Stimulated activated CD8-positive, alpha-beta memory T cell treated with anti-CD3 and anti-CD28 coated beads, Interleukin-7, amount 100 ng/mL, for 1 hour (primary cell): ENCODE measurements at places on chromosomes 1 and 21.

DNA sequence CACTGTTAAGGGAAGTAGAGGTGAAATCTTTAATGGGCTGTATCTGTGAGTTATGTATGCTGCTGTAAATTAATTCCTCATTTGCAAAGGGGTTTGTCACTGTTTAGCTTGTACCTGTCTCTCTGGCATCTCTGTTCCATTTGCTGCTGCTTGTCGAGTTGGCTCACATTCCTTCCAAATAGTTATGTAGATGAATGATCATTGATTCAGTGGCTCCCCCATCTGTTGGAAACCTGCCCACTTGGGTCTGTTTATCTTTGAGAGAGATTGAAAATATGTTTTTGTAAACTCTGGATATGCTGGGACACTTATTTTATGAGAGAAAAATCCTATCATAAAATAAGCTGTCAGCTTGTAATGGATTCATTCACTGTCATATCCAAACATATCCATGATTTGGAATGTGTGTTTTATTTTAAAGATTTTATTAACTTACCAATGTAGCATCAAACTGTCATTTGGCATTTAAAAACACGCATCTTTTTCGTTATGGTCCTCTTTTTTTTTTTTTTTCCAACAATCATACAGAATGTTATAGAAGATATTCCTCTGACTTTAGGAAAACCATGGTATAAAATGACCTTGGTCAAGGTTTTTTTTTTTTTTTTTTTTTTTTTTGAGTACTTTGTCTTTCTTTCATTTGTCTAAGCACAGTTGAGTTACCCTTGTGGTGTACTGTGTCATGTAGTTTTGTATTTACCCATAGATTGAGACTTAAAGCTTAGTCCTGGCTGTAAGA is 3.5 kb downstream of the RYR2 start:
- DNase-seq: no peak

DNA sequence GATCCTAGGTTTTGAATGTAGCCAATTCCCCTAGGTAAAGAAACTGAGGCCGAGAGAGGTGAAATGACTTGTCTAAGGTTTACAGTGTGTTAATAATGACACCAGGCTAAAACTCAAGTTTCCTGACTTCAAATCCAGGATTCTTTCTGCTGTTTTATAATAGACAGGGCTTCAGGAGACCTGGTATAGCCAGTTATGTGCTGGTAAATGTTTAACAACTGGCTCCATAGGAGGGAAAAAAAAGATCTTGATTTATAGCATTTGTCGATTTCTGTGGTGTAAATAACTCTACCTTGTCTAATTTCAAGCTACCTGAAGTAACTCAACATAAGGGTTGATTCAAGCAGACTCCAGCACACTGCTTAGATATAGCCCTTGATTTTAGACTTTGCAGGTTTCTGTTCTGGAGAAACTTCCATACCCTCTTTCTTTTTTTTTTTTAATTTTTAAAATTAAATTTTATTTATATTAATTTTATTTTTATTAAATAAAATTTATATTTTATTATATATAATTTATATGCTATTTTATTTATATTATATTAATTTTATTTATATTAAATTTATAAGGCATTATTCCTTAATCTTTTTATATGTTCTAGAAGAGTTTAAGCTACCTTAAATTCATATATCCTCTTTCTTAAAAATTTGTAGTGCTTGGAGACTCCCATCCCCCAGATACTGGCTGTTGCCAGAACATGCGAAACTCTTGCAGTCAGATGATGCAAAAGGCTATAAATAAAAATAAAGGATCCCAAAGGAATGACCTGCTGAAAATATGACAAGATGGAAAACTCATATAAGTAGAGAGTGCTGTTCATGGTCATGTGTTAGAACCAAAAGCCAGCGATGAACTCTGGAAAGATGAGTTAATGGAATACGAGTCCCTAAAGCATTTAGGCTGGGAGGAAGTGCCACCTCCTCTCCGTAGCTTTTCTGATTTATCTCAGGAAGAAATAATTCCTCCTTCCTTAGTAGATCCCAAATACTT is 35.4 kb upstream of the SRSF10 start:
- DNase-seq: no peak

DNA sequence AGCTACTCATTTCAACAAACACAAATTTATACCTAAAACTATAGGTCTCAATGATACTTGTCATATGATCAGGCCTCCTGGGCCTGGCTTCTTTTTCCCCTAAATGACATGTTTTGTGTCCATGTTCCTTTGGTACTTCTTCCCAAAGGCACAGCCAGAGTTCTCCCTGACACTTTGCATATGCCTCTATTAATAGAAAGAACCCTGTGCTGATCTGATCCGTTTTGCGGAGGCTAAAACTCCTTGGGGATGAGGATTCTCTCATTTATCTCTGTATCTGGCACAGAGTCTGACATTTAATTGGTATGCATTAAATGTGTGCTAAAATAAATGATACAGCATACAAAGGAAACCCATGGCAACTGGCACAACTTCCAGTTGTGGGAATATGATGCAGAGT is 11.5 kb downstream of the ATPAF1 start:
- no peak for DNase-seq

GRCh38 chr1:157098519-157098918 is 1.1 kb downstream of the ETV3L start:
- no peak for DNase-seq

DNA sequence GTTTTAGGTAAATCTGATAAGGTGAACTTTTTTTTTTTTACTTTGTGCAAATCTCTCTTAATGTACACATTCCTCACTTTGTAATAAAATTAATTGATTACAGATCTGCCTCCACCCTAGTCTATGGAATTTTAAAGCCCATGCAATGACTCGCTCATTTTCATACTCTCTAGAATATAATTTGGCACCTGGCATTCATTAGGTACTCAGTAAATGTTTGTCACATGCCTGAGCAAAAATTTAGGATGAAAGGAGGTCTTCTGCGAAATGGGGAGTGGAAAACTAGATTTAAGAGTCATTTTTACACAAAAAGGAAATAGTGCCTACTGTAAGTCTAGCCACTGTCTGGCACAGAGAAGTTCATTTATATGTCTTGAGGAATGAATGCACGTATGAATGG is 350.1 kb downstream of the DPYD start:
- DNase-seq: no peak

DNA sequence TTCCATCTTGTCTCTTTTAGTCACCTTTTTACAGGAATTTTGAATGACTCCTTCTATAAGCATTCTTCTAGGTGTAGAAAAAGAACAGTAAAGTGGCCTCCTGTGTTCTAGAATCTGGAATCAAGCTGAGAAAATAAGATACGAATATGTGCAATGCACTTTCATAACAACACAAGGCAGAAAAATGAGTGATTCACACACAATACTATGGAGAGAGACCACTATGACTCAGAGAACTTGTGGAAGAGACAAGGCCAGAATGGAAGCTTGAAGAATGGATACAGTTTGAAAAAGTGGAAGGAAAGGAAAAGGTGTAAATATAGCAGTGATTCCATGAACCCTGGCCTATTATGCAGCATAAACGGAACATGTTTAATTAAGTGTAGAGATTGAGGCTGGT is 57.1 kb upstream of the SAMSN1 start:
- DNase-seq: no peak

DNA sequence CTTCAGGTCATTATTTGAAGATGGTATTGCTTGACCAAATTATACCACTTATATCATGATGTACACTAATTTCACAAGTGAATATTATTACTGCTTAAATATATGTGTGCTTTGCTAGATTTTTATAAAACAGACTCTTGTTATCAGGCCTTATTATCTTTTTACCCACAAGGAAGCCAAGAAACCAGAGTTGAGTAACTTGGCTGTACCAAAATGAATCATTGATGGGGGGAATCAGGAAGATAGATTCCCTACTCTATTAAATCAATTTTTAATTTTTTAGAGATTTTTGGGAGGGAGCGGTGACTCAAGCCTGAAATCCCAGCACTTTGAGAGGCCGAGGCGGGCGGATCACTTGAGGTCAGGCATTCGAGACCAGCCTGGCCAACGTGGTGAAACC is 16.0 kb upstream of the SCCPDH start:
- no peak for DNase-seq

DNA sequence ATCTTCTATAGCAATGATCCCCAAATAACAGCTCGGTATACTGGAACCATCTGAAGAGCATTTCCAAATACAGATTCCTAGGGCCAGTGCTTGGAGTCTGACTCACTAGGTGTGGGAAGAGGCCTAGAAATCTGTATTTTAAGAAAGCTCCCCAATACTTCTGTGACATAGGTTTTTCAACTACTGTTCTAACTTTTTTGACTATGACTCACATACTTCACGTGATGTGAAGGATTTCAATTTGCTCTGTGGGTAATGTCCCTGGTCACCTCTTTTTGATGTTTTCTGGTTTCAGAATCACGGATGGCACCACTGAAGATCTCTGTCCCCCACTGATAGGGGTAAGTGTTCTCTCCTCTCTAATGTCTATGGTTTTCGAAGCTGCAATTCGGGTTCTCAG is 11.0 kb downstream of the ORC1 start:
- no peak for DNase-seq

DNA sequence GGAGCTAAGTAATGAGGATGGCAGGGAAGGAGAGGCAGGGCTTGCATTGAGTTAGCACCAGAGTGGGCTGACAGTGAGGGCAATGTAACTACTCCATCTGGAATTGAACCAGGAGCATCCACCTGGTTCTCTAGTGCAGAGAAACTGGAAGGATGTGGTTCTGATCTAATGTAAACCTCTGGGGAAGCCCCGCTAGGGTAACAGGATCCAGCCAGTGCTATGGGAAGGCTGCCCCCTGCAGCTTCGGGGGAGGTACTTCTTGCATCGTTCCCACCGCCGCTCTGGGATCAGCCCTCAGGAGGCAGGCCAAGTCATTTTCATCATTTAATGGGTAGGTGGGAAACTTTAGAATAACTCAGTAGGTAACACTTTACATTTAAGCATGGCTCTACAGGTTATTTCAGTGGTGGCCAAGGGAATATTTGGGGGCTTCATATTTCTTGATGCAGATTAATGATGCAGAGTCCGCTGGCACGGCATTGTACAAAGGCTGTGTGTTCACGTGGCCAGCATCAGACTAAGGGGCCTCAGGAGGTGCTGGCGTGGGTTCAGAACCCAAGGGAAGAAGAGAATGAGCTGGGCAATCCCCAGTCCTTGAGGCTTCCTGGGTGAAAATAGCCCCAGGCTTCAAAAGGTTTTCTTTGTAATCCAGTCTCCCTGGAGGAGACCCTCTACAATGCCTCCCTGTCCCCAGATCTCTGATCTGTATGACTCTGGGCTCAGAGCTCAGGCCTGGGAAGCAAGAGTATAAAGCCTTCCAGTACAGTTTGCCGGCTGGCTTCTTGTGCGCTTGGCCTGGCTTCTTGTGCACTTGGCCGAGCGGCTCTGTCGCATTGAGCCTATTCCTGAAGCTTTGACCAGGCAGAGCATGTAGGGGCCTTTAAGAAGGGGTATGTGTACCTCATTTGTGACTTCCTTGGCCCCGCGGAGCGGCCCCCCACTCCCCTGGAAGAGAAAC is 26.4 kb upstream of the KAZN start:
- DNase-seq: no peak

DNA sequence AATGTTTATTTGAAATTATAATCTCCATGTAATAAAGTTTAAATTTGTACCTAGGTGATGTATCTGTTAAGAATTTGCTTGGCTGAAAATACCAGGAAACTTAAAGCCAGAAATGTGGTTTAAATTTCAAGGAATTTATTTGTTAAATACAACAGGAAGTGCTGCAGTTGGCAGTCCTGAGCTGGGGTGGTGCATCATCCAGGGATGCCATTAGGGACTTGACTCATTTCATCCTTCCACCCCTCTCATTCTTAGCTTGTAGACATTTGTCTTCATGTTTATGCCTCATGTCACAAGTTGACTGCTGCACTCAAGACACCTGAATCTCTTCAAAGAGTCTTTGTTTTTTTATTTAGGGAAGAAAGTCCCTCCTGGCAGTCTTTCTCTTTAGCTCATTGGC is 175.9 kb downstream of the LHX8 start:
- DNase-seq: no peak

- no peak for DNase-seq
These were observed 71.2 kb downstream of the KCNJ15 start for GRCh38 chr21:38327984-38328383.

DNA sequence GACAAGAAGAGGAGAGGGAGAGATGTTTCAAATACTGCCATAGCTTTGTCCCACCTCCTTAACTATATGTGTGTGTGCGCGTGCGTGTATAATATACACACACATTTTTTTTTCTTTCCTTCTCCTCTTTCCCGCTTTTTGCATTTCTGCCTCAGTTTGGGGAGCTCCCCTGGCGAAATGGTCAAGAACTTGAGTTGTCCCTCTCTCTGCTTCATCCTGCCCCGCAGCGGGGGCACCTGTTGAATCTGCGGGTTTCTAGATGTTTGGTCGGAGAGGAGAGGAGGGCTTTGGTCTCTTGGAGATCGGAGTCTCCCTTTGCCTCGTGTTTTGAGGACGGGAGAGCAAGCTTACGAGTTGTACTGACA is 504 bp downstream of the SCCPDH start:
- no peak for DNase-seq

- no peak for DNase-seq
These were observed 244.7 kb upstream of the IRF2BP2 start for GRCh38 chr1:234854645-234855039.

DNA sequence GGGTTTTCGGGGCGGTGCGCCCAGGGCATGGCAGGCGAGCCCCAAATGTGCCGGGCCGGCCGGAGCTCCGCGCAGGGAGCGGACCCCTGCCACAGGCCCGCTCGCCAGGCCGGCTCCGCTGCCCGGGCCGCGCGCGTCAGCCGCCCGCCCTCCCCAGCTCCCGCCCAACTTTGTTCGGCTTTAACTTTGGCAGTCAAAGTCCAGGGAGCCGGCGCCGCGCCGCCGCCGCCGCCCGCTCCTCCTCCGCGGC is 488 bp downstream of the SLC35D1 start:
- no peak for DNase-seq

- DNase-seq: no peak
These were observed 18.2 kb upstream of the RUNX3 start for GRCh38 chr1:24948079-24948827.

DNA sequence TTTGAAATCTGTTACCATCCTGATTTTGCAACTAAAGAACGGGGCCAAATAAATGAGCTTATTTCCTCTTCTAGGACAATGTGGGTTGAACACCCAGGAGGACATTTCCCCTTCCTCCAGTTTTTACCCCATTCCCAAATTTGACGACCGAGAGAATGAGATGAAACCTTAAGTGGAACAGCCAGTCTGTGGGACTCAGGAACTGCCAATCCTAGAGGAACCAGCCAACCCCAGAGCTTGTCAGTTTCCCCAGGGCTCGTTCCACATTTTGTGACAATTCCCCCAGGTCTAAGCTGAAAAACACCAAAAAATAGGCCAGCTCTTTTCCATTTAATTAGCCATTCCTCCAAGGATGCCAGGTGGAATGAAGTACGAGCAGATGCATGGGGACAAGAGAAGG is 21.3 kb upstream of the MAPKAPK2 start:
- no peak for DNase-seq
